Left colon (tissue), 2 donors: ENCODE measurements at places on chromosomes 3 and 15. TPM values are rescaled to one million over a fixed set of nuclear protein-coding genes. Genes with fewer than 3 reads are reported as not detected.

ISLR2 gene
- total RNA-seq = 0.89 TPM

LRRC49 gene
- 2.8 TPM for total RNA-seq

SLC30A4 gene
- 14.5 TPM for total RNA-seq

PARP9 gene
- 48.2 TPM for total RNA-seq

GP9 gene
- 0.39 TPM for total RNA-seq

PPCDC gene
- 11.1 TPM for total RNA-seq

DHFR2 gene
- total RNA-seq = 6.6 TPM
